ENCODE measurements at places on chromosomes 12 and 14. TPM values are rescaled to one million over a fixed set of nuclear protein-coding genes. Genes with fewer than 3 reads are reported as not detected.

DNA sequence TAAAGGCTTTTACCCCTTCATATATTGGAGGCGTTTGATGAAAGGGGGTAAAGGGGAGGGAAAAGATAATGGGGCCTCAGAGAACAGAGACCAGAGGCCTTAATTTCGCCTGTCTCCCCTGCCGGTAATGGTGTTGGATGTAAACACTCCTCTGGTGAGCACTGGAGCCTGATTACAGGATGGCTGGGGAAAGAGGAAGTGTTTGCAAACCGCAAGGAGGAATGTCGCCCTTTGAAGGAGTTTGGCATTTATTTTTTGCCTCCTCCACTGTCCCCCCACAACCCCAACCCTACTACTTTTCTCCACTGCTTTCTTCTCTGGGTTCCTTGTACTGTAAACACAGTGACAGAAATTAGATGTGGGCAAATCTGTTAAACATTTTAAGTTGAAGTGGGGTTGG is 211.9 kb upstream of the TBX3 start:
- no peak for DNase-seq

HCAR1 gene
- not detected for total RNA-seq

ASCL1 gene
- not detected for total RNA-seq

DNA sequence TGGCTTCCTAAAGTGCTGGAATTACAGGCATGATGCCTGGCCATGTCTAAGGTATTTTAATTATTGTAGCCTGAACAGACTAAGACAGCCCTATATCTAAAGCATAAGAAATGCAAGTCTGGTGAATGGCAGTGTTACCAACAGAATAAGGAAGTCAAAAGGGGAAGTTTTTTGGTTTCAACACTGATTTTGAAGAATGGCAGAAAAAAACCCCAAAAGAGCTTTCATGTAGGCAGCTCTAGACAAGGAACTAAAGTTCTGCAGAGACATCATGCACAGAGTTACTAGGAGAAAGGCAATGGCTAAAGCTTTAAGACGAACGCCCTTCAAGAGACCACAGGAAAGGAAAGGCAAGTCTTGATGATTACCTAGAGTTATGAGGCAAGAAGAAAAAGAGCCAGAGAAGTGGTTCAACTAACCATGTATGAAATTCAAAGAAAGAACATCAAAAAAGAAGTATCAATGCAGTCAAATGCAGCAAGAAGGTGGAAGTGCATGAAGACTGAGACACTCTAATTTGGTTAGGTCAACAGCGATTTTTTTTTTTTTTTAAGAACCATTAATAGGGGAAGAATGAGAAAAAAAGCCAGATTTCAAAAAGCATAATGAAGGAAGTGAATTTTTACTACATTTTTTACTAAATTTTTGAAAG is 50.8 kb downstream of the RPS6KA5 start:
- no peak for DNase-seq

DNA sequence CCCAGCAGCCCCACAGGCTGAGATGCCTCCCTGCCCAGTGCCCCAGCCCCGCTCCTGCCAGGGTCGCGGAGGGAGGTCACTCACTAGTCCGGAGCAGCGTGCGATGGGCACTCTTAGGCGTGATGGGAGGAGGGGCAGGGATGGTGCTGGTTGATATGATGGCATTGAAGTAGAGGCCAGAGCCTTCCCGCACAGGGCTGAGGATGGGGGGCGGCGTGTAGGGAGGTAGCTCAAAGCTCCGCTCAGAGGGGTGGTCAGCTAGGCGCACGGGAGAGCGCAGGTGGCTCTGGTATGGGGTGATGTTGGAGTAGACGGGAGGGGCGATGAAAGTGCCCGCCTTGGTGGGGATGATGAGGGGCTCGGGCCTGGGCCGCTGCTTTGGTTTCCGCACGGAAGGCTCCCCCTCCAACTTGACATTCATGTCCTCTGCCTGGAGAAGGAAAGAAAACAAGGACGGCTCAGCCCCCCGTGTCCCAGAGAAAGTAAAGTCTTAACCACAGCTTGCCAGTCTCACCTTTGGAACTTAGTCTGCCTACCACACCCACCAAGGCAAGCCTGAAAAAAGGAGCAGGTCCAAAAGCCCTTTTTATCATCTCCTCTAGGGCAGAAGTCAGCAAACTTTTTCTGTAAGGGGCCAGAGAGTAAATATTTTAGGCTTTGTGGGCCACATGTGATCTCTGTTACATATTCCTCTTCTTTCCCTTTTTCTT is 15.5 kb upstream of the PNMA1 start:
- no peak for DNase-seq

GRCh38 chr12:62738616-62739015 is 196.3 kb downstream of the PPM1H start:
- DNase-seq, result no peak

GRCh38 chr12:112559784-112560183 is 141.0 kb downstream of the PTPN11 start:
- no peak for DNase-seq

DNA sequence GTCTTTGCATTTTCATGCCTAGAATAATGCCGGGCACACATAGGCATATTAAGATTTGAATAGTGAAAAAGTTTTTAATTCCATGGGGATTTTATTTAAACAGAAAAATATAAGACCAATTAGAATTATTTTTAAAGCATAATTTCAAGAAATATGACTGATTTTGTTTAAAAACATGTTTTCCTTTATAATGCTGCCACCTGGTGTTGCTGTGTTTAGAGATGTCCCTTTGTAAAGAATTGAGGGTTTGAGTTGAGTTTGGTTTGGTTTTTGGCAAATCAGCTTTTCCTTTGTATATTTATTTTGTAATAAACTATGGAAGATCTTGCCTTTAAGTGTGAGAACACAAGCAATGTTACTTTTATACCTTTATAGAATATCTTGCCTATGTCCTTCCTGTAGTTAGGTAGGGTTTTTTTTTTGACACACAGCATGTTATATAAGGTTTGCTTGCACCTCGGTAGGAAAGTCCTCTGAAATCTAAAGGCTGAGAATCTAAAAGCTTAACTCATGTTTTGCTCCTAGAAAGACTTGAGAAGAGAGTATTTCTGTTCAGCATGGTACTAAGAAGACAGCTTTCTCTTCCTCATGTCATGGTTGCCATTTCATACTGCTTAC is 31.4 kb upstream of the SNAPC1 start:
- DNase-seq, result no peak

GRCh38 chr14:92513966-92514843 is 624 bp downstream of the RIN3 start:
- DNase-seq, result peak; percentile 19

TSPAN19 gene
- 0.06 TPM for total RNA-seq

- DNase-seq, result no peak
Measured at GRCh38 chr14:24438223-24439097, 4.1 kb downstream of the SDR39U1 start.

PCK2 gene
- total RNA-seq, result 18.9 TPM

SMIM41 gene
- total RNA-seq, result not detected
